Mesendoderm (in vitro differentiated cells): ENCODE measurements at places on chromosomes 3 and 15.

DNA sequence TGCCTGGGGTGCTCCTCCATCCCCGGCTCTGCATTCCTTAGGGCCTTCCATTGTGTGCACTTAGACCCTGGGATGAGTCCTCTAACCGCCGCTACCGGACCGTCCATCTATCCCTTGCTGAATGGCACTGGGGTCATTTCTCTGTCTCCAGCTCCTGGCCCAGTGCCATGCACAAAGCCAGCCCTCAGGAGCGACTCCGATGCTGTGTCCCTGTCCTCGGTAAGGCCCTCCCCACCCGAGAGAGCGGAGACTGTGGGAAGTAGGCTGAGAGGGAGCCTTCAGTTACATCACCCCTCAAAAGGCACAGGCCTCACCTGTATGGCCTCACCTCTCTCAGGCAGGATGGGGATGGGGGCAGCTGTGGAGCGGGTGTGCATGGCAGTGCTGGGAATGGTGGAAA lies 33.8 kb downstream of the MUC4 start:
- no peak for DNase-seq

DNA sequence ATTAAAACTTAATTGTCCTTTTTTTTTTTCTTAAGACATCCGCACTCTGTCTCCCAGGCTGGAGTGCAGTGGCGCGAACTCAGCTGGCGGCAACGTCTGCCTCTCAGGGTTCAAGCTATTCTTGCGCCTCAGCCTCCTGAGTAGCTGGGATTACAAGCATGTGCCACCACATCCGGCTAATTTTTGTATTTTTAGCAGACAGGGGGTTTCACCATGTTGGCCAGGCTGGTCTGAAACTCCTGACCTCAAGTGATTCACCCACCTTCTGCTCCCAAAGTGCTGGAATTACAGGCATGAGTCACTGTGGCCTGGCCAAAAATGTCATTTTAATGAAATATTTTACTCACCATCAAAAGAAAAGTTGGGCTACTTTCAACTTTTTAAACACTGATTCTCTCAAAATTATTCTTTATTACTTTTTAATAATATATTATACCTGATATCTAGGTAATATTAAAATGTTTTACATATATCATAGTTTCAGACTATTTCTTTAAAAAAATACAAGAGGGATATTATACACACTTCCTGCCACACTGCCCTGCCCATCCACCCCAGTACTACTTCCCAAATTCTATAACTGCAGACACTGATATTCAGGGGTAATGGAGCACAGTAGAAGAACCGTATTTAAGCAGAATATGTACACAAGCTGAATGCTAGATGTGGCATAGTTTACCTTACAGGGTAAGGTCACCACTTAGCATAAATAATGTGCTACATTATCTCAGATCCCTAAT lies 723.9 kb upstream of the ZNF385D start:
- no peak for DNase-seq

DNA sequence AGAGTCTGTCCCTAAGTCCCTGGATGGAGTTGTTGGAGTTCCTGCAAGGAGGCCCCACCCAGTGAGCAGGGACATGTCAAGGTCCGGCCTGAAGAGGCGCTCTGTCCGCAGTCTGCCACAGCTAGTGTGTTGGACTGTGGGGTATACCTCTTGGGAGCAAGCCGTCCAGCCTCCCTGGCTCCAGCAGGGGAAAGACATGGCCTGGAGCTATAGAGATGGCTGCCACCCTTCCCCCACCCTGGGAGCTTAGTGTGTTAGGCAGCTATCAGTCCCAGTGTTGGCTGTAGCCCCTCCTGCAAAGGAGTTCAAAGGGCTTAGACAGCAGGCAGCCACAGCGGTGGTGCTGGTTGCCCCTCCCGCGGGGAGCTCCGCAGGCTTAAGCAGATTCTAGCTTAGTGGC lies 20.3 kb downstream of the IMPG2 start:
- DNase-seq = peak; percentile 47

- no peak for DNase-seq
Observed at GRCh38 chr3:59288951-59289350, 239.1 kb upstream of the CFAP20DC start.

- DNase-seq = peak; percentile 97
Observed at GRCh38 chr15:70111203-70112073, 13.7 kb upstream of the TLE3 start.

GRCh38 chr3:46098319-46098761 lies 71.1 kb upstream of the XCR1 start:
- no peak for DNase-seq

DNA sequence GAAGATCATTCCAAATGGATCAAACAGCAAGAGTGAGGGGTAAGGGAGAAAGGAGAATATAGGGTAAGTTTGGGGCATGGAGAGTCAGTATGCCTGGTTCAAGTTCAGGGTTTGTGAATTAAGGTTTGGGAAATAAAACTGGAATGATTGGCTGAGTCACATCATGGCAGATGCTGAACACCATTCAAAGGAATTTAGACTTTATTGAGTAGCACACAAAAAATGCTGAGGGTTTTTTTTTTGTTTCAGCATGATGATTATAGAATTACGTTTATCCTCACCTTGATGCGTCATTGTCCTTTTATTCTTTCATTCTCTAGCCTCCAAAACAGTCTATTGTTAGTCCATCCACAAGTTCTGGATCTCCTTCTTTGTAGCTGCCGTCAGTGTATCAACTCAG lies 220.0 kb upstream of the UMPS start:
- no peak for DNase-seq

DNA sequence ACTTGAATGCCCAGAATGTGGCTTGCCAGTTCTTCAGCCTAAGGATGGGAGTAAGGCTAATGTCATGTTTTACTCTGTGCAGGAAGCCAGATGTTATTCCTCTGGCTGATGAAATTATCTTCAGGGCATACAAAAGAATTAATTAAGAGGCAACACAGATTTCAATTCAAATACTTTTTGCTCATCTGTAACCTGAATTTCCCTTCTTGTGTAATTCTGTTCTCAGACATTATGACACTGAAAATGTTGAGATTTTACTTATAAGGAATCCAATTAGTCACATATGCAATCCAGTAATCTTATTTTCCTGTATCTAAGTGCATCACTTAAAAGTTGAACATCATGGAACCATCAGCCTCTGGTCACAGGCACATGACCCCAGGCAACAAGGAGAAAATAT lies 136.5 kb downstream of the CPNE4 start:
- DNase-seq = no peak

GRCh38 chr3:15795651-15796308 lies 2.0 kb downstream of the ANKRD28 start:
- no peak for DNase-seq
